Ureter (tissue), 1 donor: ENCODE measurements at places on chromosomes 2 and 18. TPM values are rescaled to one million over a fixed set of nuclear protein-coding genes. Genes with fewer than 3 reads are reported as not detected.

DNA sequence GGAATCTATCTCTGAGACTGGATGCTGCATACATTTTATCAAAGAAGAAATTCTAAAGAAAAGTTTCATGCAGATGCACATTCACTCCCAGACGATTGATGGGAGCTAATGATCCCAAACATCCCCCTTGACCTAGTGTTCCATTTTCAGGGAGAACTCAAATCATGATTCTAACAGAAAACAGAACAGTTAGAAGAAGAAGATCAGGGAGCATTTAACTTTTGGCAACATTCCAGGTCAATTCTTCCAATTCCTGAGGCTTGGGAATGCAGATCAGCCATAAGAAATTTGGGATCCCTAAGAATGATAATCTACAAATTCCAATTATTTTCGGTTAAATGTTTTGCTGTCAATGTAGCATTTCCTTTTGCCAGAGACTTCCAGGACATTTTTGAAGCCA is 96.6 kb downstream of the CPO start:
- DNase-seq, result no peak

DNA sequence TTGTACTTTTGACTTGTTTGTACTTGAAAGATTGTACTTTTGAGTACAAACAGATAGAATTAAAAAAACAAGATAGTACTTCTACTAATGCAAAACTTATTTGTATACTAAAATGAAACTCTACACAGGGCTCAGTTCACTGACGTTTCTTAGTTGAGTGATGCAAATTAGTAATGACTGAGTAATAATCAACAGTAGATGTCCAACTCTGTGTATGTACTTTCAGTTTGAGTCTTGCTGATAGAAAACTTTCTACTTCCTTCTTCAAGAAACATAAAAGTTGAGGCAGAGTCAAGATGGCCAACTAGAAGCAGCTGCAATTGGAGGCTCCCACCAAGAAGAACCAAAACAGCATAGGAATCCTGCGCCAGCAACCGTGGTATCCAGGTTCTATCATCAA is 585.0 kb downstream of the NR4A2 start:
- DNase-seq, result no peak

DNA sequence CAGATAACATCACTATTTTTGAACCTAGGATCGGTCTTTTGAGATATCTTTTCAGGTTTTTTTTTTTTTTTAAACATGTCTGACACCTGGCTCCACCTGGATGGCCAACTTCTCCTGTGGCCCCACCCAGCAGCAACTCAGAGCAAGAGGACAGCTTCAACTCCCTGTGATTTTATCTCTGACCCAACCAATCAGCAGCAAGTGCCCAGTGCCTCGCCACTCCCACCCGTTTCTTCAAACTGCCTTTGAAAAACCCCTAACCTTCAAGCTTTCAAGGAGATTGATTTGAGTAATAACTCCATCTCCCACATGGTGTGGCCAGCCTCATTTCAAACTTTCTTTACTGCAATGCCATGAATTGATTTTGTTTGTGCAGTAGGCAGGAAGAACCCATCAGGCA is 19.0 kb downstream of the MYO3B start:
- DNase-seq, result no peak

GRCh38 chr2:181152226-181152625 is 171.8 kb downstream of the UBE2E3 start:
- DNase-seq, result no peak

DNA sequence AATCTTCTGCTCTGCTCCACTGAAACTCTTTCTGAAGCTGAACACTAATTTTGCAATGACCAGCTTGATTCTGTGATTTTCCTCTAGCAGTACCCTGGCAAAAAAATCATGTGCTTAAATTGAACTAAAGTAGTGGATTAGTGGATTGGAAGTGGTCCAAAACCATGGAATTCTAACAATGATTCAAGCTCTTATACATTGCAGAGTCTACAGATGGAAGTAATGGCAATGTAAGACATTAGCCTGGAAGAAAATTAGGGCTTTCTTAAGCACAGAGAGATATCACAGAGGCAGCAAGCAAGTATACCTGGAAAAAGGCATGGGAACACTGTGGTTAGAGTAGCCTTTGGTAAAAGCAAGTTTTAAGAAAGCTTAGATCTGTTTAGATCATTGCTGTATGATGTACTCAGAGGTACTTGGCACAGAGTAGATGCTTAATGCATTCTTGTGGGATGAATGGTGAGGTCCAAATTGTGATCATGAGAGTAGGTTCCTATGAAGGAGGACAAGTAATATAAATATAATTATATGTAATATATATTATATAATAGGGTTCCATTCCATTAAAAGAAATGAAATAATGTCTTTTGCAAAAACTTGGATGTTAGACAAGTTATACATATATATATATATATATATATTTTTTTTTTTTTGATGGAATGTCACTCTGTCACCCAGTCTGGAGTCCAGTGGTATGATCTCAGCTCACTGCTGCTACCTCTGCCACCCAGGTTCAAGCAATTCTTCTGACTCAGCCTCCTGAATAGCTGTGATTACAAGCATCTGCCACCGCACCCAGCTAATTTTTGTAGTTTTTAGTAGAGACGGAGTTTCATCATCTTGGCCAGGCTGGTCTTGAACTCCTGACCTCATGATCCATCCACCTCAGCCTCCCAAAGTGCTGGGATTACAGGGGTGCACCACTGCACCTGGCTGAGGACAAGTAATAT is 172.2 kb upstream of the SCN7A start:
- no peak for DNase-seq

DNA sequence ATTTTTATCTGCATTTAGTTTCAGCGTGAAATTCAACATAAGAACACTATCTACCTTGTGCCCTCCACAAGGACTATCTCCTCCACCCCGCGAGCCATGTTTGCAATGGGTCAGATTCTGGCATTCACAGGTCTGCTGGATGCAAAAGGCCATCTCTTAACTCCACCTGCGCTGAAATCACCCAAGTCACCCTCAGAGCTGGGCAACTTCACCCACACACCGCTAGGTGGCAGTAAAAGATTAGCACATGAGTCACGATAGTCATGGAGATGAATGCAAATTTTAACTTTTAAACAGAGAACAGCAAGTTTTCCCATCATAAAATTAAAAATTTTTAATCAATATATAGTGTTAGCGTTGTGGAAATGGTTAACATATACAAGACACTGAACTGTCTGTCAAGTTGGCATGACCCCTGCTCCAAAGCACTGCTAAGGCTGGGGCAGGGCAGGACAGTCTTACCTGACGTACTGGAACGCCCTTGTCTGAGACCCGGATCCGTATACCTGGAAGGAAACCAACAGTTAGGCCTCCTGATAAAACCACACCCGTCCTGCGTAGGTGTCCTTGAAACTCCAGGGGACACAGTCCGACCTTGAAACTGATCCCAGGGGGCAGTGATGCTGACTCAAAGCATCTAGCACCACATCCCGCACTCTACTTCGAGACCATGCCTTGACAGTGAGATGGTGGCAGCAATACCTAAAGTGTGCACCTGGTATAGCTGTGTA is 89.6 kb downstream of the UXS1 start:
- DNase-seq, result no peak

Gene TCF7L1
- total RNA-seq, result 15.5 TPM

GRCh38 chr18:58715540-58715939 is 44.3 kb downstream of the MALT1 start:
- no peak for DNase-seq
